ENCODE measurements at places on chromosomes 6 and 20.

- no peak for DNase-seq
These were observed 6.3 kb downstream of the SOD2 start for GRCh38 chr6:159686703-159687102.

- DNase-seq = no peak
These were observed 1131.7 kb upstream of the EYS start for GRCh38 chr6:66838764-66839163.

DNA sequence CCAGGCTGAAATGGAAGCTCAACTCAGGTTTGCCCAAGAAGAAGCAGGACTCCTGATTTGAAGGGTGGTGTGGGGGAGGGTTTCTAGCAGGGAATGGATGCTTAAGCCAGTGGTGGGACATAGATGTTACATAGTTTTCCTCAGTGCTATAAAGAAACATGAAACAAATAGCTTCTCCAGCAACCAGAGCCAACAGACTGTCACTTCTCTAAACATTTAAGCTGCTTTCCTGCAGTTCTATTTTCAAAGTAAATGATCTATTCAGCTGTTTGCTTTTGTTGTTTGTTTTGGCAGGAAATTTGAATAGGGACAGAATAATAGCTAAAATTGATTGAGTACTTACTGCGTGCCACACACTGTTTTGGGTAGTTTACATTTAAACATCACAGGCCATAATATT is 169.0 kb downstream of the UST start:
- peak; percentile 74 for DNase-seq

- peak; percentile 31 for DNase-seq
These were observed 211.9 kb downstream of the GRIK2 start for GRCh38 chr6:101605426-101605825.

DNA sequence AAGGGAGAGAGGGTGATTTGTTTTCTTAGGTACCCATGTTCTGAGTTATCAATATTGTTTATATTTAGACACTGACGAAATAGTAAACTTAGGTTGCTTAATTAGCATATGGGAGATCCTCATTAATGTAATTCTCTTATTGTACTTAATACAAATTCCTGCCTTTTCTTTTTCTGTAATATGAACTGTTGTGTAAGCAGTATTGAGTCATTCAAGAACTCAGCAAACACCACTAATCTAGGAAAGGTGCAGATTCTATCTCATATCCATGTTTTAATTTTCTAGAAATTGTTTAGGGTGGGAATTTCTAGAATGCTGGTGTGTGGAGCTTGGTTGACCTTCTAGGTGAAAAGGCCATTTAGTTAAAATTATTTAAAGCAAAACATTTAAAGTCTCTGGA is 216.0 kb downstream of the ZFAND3 start:
- no peak for DNase-seq

DNA sequence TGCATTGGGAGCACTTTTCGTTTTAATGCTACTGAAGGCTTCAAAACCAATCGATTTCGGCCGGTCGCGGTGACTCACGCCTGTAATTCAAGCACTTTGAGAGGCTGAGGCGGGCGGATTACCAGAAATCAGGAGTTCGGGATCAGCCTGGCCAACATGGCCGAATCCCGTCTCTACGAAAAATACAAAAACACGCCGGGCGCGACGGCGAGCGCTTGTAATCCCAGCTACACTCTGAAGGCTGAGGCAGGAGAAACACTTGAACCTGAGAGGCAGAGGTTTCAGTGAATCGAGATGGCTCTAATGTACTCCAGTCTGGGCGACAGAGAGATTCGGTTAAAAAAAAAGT is 58.4 kb downstream of the TRIM38 start:
- DNase-seq = peak; percentile 92
